Activated T-cell treated with anti-CD3 and anti-CD28 coated beads for 48 hours (primary cell): ENCODE measurements at places on chromosomes 6 and 20.

- DNase-seq, result no peak
Measured at GRCh38 chr20:11918391-11918845, 725 bp downstream of the BTBD3 start.

DNA sequence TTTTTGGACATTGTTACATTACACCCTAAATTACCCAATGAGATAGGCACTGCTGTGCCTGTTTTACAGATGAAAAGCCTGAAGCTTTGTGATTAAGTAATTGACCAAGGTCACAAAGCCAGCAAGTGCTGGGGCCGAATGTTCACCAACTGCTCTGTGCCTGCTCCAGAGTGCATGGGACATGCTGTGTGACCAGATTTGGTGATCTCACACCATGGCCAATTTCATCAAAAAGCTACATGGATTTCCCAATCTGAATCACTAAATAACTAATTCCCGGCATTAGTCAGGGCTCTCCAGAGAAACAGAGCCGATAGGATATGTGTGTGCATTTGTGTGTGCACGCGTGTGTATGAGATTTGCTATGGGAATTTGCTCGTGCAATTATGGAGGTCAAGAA is 228.3 kb upstream of the ECI2 start:
- no peak for DNase-seq

- no peak for DNase-seq
Measured at GRCh38 chr20:5630071-5630470, 120.1 kb upstream of the SHLD1 start.

- DNase-seq, result no peak
Measured at GRCh38 chr20:17568972-17569521, 828 bp upstream of the DSTN start.

DNA sequence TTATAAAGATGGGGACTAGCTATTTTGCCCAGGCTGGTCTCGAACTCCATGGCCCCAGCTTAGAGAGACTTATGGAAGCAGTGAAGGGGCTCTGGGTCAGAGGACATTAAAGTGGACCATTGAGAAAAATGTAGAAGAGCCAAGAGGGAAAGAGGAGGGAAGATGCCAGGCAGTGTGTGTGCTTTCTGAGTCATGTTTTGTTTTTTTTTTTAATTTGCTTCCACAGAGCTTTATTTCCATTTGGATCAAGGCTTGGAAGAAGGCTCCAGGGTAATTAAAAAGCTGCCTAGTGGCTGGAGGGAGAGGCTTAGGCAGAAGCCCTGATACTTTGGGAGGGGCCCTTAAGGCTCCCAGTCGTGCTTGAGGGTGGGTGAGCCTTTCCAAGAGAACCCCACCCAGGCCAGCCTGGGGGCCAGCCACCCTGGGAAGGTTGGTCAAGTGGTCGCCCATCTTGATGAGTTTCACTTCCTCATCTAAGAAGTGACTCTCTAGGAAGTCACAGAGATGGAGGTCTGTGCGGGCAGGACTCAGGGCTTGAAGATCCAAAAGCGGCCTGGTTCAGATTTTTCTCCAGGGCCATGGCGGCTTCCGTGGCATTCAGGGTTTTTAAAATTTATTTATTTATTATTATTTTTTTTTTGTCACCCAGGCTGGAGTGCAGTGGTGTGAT is 3.0 kb upstream of the ZNF335 start:
- DNase-seq, result no peak

DNA sequence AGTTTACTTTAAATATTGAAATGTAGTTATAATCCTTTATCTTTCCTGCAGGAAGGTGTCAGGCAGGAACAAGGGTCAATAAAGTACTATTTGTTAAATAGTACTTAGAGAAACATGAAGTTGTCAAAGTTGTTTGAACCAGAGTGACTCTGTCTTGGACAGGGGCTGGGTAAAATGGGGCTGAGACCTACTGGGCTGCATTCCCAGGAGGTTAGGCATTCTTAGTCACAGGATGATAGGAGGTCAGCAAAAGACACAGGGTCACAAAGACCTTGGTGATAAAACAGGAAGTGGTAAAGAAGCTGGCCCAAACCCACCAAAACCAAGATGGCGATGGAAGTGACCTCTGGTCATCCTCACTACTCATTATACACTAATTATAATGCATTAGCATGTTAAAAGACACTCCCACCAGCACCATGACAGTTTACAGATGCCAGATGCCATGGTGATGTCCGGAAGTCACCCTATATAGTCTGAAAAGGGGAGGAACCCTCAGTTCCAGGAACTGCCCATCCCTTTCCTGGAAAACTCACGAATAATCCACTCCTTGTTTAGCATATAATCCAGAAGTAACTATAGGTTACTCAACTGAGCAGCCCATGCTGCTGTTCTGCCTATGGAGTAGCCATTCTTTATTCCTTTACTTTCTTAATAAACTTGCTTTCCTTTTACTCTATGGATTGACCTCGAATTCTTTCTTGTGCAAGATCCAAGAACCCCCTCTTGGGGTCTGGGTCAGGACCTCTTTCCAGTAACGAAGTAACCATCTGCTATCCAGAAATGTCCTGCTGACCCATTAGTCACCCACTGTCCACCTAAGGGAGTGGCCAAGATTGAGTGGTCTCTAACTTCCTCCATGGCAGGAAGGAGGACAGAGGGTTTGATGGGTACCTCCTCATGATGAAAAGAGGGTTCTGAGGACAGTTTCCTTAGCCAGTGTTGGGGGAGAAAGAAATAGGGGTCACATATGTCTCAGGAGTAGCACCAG is 19.6 kb downstream of the SLC22A2 start:
- DNase-seq, result no peak
